ENCODE measurements at places on chromosomes 2 and 18.

- no peak for DNase-seq
Measured at GRCh38 chr18:62177271-62177670, 9.6 kb downstream of the PIGN start.

- no peak for DNase-seq
Measured at GRCh38 chr2:145765874-145766273, 1246.0 kb upstream of the ZEB2 start.

GRCh38 chr2:151799886-151800292, 28.3 kb downstream of the ARL5A start:
- DNase-seq, result no peak

GRCh38 chr2:22037274-22037673, 913.5 kb downstream of the TDRD15 start:
- no peak for DNase-seq

DNA sequence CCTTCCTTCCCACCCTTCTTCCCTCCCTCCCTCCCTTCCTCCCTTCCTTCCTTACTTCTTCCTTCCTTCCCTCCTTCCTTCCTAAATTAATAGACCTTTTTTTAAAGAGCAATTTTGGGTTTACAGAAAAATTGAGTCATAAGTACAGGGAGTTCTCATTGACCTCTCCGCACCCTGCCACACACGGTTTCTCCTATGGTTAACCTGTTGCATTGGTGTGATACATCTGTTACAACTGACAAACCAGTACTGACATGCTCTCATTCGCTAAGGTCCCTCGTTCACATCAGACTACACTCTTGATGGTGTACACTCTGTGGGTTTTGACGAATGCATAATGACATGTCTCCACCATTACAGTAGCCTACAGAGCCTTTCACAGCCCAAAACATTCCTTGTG, 11.6 kb upstream of the SDC1 start:
- no peak for DNase-seq

DNA sequence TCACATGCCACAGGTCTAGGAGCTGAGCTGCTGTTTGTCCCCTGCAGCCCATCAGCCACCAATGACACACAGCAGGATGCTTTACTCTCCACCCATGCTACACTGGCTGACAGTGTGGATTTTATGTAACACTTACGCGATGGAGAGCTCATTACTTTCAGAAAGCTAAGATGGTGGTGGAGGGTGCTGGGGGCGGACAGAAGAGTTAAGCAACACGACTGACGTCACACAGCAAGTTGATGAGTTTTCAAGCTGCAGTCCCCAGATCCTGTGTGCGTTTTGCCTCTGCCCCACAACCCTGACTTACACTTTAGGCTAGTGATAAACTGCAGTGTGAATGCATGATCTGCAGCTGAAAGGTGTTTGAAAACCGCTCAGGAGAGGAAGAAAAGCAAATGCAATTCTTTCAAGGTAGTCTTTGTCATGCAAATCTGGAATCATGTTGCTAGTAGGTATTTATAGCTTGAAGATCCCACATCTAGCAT, 42.4 kb downstream of the MRPS5 start:
- no peak for DNase-seq

GRCh38 chr2:18167871-18168270, 289.4 kb downstream of the KCNS3 start:
- no peak for DNase-seq

GRCh38 chr2:239720361-239721360, 304.5 kb downstream of the NDUFA10 start:
- no peak for DNase-seq

GRCh38 chr2:240961910-240962299, 36.5 kb upstream of the SNED1 start:
- DNase-seq, result no peak

DNA sequence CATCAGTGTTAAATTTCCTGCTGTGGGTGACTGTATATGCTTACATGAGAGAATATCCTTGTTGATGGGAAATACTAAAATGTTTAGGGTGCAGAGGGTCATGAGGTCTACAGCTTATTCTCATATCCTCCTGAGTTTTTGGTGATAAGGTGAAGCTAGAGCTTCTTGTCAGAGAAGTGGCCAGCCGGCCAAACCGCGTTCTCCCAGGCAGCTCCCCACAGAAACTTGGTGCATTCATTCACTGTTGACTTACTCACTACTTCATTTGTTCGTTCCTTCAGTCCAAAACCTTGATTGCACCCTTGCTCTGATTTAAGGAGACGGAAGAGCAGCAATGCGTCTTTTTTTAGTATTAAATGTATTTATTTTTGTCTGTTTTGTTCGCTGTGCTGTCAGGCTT, 8.7 kb downstream of the SNED1 start:
- DNase-seq, result no peak

DNA sequence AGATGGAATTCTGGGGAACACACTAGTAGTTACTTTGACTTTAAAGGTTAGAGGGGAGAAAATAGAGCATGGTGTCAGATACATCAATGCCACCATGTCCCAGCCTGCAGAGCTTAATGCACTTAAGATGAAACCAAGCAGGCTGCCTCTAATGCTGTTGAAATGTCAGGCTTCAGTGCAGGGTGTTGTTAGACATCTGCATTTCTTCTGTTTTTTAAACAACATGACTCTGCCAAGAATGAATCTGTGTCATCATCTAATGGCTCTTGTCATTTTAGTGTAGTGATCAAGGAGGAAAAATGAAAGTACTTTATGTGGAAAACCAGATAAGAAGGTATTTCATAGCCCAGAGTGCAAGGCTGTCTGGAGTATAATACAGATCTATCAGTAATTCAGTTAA, 29.9 kb downstream of the LYPD1 start:
- no peak for DNase-seq

DNA sequence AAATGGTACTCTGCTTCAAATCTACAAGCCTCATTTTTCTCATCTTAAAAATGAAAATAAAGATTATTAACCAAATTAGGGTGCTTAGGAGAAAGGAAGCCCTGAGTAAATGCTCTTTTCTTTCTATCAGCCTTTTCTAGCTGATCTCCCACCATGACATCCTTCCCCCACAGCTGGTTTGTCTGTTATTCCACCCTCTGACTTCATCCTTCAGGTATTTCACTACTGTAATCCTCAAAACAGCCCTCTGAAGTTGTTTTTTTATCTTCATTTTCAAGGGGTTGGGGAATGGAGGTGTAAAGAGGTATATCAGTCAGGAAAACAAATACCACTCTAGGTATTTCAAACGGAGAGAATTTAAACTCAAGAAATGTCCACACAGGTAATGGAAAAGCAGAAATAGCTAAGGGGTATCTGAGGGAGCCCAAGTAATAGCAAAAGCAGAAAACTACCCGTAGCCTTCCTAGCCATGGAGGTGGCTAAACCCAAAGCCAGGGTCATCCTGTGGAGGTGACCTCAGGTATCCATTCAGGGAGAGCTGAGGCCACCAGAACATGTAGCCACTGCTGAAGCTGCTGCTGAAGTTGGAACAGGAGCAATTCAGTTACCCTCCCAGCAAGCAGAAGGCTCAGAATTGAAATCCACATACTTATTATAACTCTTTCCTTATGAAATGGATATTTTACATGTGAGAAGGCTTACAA, 990.9 kb upstream of the ACVR2A start:
- no peak for DNase-seq

DNA sequence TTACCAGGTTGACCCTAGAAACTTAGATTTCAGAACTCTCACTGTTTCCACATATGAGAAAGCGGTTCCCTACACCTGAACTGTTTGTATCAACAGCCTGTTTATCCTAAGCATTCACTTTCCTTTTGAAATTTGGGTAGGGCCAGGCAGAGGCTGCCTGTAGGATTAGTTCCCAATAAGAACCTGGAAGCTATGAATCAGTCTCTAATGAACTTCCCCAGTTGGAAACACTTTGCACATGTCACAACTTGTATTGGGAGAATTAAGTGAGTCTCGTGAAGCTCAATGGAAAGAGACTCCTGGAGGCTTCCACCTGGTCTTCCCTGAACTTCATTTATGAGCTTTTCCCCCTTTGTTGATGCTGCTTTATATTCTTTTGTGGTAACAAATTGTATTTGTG, 486.6 kb upstream of the HS6ST1 start:
- no peak for DNase-seq

DNA sequence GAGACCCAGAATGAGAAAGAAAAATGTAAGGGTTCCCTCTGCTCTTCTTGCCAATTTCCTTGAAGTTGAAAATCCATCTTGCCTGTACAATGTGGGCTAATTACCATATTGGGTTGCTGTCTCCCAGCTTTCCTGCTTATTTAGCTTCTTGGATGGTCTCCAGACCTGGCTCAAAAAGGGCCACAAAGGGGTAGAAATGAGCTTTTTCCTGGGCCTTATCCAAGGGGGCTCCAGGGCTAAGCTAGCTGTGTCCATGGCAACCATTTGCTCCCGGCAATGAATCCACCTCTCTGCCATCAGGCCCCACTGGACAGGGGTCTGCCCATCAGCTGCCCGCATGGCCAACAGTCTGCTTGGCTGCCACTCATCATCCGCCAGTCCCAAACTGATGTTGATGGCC, 85.0 kb downstream of the BOD1L2 start:
- no peak for DNase-seq

DNA sequence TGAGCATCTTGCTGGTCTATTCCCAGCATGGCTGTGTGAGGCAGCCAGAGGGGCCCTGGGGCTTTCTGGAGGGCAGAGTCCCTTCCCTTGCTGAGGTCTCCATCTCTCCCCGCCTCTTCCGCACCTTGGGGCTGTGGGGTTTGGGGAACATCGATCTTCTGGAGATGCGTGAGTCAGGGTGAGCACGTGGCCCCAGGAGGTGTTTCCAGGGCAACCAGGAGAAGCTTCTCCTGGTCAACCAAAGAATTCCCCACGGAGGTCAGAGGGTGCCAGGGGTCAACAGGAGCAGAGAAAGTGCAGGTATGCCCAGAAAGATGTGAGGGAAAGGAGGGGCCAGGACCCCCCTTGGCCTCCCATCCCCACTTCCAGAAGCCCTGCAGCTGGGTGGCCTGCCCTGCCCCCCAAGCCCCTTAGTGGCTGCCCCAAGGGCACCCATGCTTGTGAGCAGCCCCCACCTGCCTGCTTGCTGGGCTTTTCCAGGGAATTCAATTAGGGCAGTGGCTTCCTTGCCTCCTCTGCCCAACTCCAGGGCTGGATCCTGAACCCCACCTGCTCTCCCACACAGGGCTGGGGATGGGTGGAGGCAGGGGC, 2.8 kb upstream of the PROM2 start:
- DNase-seq, result no peak

GRCh38 chr2:107785756-107786155, 40.9 kb upstream of the RGPD4 start:
- no peak for DNase-seq

- no peak for DNase-seq
Measured at GRCh38 chr2:170965446-170966225, 36.6 kb downstream of the GORASP2 start.

DNA sequence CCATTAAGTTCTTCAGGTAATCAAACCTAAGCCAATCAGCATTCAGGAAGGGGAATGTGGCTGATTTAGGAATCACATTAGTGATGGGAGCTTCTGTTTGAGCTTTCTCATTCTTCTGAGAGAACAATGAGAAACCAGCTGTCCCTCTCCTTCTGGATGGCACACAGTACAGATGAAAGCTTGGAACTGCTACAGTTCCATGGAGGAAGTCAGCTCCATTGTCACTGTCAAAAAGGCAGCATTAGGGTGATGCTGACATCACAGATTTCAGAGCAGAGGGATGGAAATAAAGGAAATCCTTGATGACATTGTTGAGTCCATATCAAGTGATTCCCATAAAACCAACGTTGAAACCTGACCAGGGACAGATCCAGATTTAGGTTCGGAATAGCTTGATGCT, 36.1 kb upstream of the ACYP2 start:
- no peak for DNase-seq

DNA sequence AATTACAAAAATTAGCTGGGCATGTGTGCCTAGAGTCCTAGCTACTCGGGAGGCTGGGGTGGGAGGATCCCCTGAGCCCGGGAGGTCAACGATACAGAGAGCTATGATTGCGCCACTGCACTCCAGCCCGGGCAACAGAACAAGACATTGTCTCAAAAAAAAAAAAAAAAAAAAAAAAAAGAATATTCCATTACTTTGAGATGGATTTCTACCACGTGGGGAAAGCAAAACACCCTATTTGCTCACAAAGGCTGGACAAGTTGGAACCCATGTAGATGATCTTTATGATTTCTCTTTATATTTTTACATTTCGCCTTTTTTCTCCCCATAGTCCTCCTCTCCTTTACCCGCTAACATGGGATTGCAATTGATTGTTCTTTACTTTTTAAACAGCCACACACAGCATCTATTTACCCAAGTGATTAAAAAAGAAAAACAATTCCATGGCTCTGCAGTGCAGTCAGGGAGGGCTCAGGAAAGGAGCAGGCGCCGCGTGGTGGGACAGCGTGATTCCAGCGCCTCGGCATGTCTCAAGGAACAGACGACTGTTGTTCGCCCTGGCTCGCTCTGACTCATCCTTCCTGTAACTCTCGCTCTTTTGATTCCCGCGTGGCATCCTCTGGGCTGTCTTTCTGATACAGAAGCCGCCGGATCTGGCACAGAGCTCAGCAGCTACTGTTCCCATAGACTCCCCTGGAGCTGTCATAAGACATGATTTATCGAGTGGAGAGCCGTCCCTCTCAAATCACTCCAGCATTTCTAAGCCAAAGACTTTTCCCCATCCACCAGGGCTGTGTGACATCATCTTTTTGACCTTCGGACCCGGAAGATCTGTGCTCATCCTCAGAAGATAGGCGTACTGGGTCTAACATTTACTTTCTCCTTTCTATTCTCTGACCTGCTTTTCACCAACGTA, 230.4 kb upstream of the AGAP1 start:
- DNase-seq, result no peak

DNA sequence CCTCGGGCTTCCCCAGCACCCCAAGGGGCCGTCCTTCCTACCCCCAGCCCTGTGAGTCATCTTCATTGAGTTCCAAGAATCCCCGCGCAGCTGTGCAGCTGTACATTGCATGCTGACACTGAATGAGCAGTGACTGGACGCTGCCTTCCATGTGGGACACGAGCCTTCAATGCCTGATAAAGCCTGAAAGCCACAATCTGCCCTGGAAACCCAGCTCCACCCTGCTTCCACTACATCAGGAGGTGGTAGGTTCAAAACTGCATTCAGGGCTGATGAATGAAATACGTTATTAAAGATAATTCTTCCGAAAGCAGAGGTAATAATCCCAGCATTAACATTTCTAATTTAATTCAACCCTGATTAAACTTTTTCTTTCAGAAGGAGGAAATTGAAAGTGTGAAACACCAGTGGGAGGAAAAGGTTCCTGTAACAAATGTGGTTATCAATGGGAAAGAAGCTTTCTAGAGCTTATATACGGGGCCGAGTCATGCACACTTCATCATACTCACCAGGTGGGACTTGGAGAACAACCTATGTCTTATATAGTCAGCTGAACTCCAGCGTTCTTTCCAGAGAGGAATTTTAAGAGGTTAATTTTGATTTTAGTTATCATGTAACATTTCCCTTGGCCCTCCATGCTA, 360.1 kb downstream of the LPIN1 start:
- peak; percentile 23 for DNase-seq

- DNase-seq, result no peak
Measured at GRCh38 chr2:3305952-3306351, 71.7 kb downstream of the EIPR1 start.
